ENCODE measurements at places on chromosomes 6 and 20. TPM values are rescaled to one million over a fixed set of nuclear protein-coding genes. Genes with fewer than 3 reads are reported as not detected.

The HLA-DMA gene
- 2.4 TPM for total RNA-seq

The TSPO2 gene
- 0.10 TPM for total RNA-seq

The OR2H2 gene
- total RNA-seq: not detected

The CRISP2 gene
- not detected for total RNA-seq

The NRSN1 gene
- total RNA-seq: not detected

The HLA-DPB1 gene
- total RNA-seq: not detected

The LPA gene
- total RNA-seq: 0.02 TPM

The UTRN gene
- 8.4 TPM for total RNA-seq

The GTF2H4 gene
- total RNA-seq: 16.3 TPM

The ADGRF4 gene
- total RNA-seq: 6.8 TPM

The RAB23 gene
- total RNA-seq: 7.0 TPM

Data from A549 treated with CpdA at 1 μM for 4 hours (cell line).